ENCODE measurements at places on chromosomes 13 and 19.

DNA sequence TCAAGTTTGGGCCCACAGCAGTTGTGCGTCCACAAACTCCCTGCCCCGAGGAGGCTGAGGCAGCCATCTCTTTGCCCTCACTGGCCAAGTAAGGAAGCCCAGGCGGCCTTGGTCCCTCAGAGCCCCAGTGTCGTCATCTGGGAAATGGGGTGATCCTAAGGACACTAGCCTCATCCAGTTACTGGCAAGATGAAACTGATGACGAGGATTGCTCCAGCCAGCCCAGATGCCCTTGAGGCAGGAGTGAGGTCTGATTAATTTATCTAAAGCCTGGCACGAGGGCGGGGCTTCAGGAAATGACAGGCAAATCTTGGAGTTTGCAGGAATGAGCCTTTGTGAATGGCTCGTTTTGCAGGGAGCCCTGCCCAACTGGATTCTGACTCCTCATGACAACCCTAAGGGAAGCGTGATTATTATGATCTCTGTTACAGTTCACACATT is 5.6 kb downstream of the LIPE start:
- no peak for DNase-seq

GRCh38 chr13:107360010-107360409 is 792.1 kb upstream of the ARGLU1 start:
- DNase-seq: no peak

DNA sequence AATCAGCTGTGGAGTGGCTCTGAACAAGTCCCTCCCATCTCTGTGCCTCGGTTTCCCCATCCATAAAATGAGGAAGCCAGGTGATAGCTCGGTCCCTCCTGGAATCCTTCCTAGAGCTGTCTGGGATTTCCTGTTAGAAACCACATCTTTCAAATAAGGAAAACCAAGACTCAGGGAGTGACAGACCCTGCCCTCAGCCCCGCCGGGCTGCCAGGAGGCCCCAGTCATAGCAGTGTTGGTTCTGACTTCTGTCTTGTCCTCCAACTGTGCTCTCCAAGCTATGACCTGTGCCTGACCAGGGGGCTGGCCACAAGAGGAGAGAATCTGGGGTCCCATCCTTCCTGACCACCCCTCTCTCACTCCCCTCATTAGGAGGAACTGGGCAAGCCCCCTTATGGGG is 1.1 kb upstream of the SHD start:
- no peak for DNase-seq

- no peak for DNase-seq
Observed at GRCh38 chr13:75993823-75994222, 357.7 kb downstream of the LMO7 start.

DNA sequence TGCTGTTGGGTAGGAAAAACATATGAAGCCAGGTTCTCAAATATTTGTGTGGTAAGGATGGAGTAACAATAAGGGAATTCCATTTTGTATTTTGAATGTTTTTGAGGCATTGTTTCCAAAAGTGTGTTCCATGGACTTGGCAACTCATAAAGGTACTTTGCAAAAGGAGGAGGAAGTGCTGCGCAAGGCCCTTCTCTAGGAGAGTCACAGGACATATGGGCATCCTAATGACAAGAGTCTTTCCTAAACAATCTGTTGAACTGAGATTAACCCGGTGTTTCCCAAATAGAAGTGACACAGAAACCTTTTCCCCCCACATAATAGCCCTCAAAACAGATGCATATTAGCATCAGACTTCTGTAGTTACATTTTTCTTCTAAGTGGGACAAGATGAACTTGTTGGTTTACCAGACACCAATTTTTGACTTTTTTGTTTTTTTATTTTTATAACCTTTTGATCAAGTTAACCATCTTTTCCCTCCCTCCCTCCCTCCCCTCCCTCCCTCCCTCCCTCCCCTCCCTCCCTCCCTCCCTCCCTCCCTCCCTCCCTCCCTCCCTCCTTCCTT is 209.3 kb downstream of the PCCA start:
- no peak for DNase-seq

DNA sequence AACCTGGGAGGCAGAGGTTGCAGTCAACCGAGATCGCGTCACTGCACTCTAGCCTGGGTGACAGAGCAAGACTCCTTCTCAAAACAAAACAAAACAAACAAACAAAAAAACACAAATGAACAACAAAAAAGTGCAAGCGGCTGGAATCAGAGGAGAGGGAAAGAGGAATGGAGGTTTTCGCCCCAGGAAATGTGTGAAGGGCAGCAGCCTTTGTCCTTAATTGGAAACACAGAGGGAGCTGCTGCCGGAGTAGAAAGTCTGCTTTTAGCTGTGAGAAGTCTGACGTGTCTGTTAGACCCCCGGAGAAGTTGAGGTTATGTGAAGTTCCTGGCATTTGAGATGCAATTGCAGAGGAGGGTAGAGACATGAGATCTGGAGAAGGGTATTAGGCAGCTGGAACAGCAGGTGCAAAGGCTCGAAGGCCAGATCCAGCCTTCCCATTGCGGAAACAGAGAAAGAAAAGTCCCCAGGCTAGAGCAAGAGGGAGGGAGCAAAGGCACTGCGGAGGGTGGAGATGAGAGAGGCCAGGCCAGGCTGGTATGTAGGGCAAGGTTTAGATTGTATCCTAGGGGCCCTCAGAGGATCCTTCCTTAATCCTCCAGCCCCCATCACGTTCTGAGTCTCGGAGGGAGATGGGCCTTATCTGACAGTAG is 473 bp downstream of the TMIGD2 start:
- no peak for DNase-seq

- DNase-seq: no peak
Observed at GRCh38 chr13:110910013-110910890, 4.6 kb downstream of the ANKRD10 start.

GRCh38 chr13:40230833-40231266 is 435.6 kb downstream of the FOXO1 start:
- DNase-seq: no peak

DNA sequence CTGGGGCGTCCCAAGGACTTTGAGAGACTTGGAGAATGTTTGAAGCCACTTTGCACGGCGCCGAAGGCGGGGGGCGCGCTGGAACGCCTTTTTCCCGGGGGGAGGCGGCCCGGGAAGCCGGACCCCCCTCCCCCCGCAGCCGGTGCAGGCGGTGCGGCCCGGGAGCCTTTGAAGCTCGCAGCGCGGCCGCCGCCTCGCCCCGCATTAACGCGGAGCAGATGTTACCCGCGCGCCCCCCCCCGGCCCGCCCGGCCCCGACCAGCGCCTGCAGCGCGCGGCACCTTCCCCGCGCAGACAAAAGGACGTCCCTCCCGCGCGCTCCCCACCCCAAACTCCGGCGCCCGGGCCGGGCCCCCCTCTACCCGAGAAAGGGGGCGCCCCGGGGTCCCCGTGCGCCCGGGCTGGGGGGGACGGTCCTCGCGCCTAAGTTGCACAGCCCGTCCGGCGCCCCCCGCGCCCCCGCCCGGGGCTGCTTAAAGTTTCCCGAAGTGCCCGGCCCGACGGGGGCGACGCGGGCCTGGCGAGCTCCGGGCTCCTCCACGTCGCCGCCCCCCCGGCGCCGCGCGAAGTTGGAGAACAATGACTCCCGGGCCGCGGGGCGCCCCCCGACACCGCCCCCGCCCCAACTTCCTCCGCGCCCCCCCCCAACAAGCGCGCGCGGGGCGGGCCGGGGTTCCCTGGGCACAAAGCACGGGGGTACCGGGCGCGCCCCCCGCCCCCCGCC is 685 bp downstream of the TCF3 start:
- DNase-seq: no peak

DNA sequence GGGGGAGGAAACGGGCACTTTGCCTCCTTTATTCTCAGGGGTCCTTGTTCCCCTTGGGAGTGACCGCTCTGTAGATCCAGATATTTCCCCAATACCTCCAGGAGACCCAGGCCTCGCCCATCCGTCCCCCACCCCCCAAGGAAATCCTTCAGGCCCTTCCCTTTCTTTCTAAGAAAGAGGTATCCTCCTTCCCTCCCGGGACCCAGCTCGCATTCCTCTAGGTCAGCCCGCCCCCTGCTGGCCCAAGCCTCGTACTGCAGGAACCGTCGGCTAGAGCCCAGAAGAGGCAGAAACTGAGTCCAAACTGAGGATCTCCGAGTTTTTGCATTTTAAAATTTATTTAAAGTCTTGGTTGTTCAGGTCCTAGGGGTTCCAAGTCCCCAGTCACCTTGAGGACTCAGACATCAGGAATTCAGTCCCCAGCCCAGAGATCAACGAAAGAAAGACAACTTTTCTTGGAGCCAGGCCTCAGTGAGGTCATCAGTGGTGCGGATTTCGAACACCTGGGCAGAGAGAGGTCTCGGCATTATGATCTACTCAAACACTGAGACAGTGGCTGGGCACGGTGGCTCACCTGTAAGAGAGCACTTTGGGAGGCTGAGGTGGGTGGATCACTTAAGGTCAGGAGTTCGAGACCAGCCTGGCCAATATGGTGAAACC is 7.5 kb upstream of the LRFN1 start:
- DNase-seq: peak; percentile 76

- DNase-seq: no peak
Observed at GRCh38 chr13:111166882-111167675, 52.0 kb downstream of the ARHGEF7 start.

GRCh38 chr19:17766543-17767131 is 15.4 kb downstream of the FCHO1 start:
- peak; percentile 85 for DNase-seq

DNA sequence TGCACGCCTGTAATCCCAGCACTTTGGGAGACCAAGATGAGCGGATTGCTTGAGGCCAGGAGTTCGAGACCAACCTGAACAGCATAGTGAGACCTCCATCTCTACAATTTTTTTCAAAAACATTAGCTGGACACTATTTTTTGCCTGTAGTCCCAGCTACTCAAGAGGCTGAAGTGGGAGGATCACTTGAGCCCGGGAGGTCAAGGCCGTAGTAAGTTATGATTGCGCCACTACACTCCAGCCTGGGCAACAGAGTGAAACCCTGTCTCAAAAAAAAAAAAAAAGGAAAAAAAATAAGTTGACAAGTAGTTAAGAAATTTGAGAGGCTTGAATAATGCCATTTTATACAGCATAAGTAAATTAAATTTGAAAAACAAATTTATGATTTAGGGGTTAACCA is 330.6 kb downstream of the MYO16 start:
- DNase-seq: no peak

DNA sequence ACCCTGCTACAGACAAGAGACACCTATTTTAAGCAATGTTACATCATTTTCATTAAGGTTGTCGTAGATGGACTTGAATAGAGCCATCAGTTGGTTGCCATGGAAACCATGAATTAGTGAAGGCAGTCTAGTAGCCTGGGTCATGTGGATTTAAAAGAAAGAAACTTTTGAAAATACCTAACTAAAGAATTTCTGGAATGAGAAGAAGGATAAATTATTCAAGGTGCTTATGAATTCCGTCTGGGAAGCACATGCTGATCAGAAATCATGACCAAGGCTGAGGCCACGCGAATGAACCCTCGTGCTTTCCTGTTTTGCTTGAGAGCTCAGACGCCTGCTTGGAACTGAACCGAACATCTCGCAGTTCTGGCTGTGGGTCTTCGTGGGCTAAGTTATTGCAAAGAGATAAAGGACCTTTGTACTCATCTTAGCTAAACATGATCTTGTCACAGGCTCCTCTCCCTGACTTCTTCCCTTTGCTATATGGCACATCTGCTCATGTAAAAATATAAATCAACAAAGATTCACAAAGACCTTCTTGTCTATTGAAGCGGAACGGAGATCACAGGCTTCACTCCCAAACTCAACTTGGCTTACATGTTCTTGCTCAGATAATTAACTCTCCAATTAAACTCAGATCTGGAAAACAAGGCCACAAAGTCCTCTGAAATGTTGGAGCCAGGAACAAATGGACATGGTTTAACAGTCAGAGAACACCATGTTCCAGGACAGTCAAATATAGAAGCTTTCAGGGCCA is 140.2 kb downstream of the NUFIP1 start:
- DNase-seq: no peak

DNA sequence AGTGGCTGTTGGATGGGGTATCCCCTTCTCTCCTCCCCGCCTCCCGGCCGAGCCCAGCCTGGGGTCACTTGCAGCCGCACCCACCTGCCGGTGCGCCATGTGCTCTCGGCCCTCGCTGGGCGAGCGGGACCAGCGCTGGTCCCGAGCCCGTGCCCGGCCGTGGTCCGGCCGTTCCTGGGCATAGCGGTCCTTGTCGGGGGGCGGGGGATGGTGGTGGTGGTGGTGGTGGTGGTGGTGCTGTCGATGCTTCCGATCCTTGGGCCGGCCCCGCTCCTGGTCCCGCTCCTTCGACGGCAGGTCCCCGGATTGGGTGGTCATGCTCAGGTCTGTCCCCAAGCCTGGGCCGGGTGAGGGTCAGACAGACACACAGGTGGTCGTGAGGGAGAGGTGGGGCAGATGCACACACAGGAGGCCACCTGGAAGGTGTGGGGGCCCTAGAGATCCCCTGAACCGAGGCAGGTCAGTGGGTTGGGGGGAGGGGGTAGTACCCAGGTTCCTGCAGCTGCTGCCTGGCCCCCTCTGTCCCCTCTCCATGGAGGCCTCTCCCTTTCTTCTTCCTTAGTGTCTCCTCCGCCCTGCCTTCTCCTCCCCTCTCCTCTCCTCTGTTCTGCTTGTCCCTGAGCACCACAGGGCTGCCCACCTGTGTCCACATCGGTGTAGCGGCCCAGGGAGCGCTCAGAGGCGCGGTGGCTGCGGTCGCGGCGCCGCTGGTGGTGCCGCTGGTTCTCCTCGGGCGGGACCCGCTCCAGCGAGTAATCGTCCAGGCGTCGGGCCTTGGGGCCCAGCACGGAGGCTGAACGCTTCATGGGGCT is 58.7 kb downstream of the IER2 start:
- DNase-seq: no peak

DNA sequence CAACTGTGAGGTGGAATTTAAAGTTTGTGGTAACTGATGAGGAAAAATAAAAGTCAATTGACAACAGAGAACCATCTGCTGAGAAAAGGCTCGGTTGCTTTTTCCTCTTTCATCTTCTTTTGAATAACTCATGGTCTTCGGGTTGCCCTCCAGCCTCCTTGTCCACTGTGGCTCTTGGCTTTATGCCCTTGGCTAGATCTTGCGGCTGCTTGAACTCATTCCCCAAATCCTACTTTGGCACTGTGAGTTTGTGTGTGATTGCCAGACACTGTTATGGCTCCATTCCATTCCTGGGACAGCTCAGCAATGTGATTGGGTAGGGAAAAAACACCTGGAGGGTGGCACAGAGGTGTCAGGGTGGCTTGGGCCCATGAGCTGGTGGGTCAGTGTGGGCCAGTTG is 387.4 kb downstream of the DLEU7 start:
- DNase-seq: no peak

- DNase-seq: no peak
Observed at GRCh38 chr19:48506138-48506733, 5.4 kb downstream of the LMTK3 start.

GRCh38 chr13:112618501-112618900 is 30.5 kb upstream of the TUBGCP3 start:
- no peak for DNase-seq

GRCh38 chr13:32045537-32045936 is 14.0 kb downstream of the FRY start:
- no peak for DNase-seq

DNA sequence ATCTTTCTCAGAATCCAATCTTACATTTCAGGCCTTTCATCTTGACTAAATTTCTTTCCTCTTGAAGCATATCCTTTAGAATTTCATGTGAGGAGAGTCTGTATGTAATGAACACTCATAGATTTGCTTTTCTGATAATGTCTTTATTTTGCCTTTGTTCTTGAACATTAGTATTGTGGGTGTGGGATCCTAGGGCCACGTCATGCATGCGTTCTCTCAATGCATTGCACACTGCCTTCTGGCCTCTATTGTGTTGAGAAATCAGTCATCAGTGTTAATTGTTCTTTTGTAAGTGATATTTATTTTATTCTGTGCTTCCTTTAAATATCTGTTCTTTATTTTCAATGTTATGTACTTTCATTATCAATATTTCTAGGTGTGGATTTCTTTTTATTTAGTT is 364.9 kb downstream of the OXGR1 start:
- DNase-seq: no peak

- DNase-seq: no peak
Observed at GRCh38 chr19:49863935-49864320, 3.4 kb downstream of the PNKP start.
